Keratinocyte (primary cell): ENCODE measurements at places on chromosomes 2 and 18. TPM values are rescaled to one million over a fixed set of nuclear protein-coding genes. Genes with fewer than 3 reads are reported as not detected.

LIPT1 gene
- 2.1 to 4.9 TPM (median 2.4 TPM) in 3 replicates for polyA plus RNA-seq

GALNT5 gene
- polyA plus RNA-seq: 6.8 to 10.9 TPM (median 8.3 TPM) in 3 replicates

GALNT3 gene
- polyA plus RNA-seq: 23.9 to 70.3 TPM (median 34.4 TPM) in 3 replicates

RGPD8 gene
- polyA plus RNA-seq: 1.7 to 2.4 TPM (median 1.8 TPM) in 3 replicates

GCG gene
- polyA plus RNA-seq: not detected in 3 replicates
